ENCODE measurements at places on chromosomes 16 and 17.
A peak's percentile ranks its signal among the peaks of the same experiment; 100 is the strongest.

DNA sequence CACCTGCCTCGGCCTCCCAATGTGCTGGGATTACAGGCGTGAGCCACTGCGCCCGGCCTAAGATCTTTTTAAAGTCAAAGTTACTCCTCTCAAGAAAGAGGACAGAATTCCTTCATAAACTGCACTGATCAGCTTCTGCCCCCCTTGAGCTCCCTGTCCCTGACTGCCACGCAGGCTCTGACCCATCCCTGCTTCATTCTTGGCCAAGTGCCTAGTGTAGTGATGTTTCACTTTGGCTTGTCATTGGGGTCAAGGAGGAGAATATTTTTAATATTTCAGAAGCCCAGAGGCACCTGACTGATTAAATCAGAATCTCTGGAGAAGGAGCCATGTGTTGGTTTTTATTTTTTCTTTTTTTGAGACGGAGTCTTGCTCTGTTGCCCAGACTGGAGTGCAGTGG is 9.1 kb downstream of the MRM1 start:
- no peak for DNase-seq

DNA sequence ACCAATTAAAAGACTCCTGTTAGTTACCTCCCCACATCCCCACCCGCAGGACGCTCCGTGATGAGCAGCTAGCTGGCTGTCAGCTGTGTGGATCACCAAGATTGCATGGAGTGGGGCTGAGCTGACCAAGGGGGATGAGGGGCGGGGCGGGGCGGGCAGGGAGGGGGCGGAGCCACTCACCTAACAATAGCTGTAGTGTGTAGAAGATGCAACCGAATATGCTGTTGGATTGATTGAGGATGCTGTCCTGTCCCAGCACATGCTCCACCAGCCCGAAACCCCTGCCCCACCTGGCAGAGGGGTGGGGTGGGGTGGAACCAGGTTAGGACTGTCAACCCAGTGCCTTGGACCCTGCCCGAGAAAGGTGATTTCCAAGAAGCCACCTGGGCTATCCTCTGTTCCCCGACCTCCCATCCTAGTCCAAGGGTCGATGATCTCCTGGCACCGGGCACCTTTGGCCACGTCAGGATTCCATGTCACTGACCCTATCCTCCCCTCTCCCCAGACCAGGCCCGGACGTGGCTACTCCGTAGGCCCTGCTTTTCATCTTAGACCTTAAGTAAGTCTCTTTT is 1.4 kb downstream of the VKORC1 start:
- no peak for DNase-seq

DNA sequence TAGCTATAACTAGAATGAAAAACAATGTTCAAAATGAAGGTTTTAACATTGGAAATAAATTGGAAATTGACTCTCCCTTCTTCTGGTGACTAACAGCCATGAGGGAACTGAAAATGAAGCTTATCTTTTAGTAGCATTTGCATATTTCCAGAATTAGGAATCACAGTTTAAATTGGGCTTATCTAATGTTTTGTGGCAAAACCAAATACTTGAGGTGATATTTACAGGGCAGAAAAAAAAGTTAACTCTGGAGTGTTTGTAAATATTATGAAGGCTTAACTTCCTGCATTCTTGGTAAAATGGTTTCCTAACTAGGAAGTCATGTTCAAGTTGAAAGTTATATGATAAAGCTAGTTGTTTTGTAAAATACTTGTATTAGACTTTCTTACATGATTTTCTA is 96.4 kb upstream of the SOX9 start:
- DNase-seq, result no peak

- no peak for DNase-seq
These were observed 165.6 kb upstream of the RPH3AL start for GRCh38 chr17:518047-518735.

DNA sequence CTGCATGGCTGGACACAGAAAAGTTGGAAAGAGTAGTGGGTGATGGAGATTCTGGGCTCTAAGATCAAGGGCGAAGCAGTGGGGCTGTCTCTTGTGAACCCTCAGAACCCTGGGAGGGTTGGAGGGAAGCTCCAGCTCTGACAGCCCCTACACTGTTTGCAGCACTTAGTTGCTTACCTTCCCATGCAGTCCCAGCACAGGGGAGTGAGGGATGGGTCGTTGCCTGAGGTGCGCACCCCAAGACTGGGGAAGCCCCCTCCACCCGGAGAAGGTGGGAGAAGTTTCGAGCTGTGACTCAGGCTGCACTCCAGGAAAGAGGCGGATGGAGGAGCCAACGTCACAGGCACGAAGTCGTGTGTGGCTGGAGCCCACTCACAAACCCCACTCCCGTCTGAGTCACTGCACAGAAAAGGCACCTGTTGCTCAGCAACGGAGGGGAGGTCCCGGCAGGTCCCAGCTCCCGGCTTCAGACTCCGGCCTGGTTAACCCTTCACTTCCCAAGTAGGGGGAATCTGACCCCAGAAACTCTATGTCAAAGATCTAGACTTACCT is 60.1 kb downstream of the AIPL1 start:
- no peak for DNase-seq

DNA sequence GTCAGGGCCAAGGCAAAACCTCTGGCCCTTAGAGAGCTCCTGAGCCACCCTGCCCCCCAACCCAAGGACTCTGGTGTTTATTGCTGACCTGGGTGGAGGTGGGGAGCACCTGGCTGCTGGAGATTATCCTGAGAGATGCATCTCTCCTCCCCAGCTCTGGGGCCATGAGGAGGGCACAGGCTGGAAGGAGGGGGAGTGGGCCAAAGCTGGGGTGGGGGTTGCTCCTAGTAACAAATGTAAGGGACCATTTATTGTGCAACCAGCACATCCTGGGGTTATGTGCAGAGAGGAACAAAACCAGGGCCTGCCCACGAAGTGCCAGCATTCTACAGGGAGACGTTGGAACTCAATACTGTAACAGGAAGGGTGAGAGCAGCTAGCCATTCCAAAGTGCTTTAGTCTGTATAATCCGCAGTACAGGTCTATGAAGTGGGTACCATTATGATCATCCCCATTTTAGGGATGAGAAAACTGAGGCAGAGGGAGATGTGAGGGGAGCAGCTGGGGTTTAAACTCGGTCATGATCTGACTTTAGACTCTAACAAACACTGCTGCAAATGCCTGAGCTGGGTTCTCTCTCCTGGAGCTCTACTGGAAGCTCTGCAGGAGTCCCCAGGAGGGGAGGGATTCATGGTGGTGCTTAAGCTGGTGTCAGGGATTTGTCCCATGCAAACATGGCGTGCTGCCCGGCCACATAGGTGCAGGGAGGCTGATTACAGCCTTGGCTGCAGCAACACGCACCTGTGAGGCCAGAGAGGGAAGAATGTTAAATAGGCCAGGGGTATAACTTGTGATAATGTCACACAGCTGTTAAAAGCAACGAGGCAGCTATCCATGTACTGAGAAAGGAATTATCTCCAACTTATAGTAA is 1.4 kb upstream of the RHBDF2 start:
- no peak for DNase-seq

GRCh38 chr17:76382351-76382802 is 2.0 kb upstream of the SPHK1 start:
- DNase-seq, result no peak

DNA sequence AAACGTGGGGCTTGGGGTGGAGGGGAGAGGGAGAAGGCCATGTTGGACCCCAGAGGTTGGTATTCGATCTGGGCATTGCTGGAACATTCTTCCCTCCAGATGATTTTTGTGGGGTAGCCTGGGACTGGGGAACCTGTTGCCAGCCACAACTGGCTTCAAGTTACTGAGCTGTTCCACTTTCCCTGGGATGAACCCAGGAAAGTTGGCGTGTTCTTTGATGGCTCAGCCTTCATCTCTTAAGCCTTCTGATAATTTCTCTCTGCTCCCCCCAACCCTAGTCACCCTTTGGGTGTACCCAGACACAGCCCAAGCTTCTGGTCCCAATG is 2.1 kb downstream of the TBX21 start:
- DNase-seq, result no peak

DNA sequence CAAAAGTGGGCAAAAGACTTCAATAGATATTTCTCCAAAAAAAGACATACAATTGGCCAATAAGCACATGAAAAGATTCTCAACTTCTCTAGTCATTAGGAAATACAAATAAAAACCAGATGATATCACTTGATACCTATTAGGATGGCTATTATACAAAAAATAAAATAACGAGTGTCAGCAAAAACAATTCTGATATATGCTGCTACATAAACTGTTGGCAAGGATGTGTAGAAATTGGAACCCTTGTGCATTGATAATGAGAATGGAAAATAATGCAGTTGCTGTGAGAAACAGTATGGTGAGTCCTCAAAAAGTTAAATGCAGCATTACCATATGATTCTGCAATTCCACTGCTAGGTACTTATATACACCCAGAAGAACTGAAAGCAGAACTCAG is 80.6 kb downstream of the BRIP1 start:
- DNase-seq, result no peak

DNA sequence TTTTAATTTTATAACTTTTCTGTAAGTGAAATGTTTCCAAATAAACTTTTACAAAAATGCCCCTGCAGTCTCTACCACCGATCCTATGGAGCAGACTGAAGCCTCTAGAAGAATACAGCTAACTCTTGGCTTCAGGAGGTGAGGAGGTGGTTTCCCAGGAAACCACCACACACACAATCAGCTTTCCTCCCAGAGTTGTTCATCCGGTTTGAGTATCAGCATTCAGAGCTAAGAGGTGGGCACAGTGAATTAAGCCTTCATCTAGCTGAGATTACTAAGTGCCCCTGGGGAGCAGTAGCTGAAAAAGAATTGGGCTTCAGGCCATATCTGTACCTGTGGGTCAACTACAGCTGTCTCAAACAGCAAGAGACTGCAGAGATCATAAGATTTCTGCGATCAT is 139.7 kb downstream of the AATF start:
- no peak for DNase-seq

GRCh38 chr16:66741169-66741900 is 10.1 kb downstream of the DYNC1LI2 start:
- no peak for DNase-seq

- no peak for DNase-seq
These were observed 10.6 kb downstream of the MIEN1 start for GRCh38 chr17:39719563-39720355.

DNA sequence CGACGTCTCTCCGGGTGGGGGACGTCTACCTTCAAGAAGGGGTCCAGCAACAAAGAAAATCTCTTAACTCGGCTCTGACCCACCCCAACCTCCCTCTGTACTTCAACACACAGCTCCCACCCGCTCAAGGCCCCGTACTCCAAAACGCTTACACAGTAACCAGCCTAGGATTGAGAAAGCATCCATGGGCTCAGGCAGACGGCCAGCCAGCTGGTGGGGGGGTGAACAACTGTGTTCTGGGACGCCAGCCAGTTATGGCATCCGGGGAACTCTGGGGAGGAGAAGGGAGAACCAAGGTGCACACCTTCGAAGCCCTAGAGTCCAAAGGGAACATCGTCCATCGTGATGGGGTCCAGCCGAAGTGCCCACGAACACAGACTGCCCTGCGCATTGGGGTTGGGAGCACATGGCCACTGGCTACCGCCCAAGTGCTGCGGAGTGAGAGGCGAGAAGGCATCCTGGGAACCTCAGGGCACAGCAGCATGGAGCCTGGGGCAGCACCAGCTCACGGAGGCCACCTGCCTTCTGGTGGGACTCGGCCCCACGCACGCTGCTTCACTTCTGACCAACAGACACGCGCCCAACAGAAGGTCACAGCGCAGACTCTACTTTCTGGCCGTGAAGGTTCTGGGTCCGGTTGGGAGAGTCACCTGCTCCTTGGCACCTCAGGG is 14.3 kb downstream of the SLC16A3 start:
- DNase-seq, result no peak

- DNase-seq, result no peak
These were observed 1.7 kb downstream of the NUPR1 start for GRCh38 chr16:28537076-28537475.

DNA sequence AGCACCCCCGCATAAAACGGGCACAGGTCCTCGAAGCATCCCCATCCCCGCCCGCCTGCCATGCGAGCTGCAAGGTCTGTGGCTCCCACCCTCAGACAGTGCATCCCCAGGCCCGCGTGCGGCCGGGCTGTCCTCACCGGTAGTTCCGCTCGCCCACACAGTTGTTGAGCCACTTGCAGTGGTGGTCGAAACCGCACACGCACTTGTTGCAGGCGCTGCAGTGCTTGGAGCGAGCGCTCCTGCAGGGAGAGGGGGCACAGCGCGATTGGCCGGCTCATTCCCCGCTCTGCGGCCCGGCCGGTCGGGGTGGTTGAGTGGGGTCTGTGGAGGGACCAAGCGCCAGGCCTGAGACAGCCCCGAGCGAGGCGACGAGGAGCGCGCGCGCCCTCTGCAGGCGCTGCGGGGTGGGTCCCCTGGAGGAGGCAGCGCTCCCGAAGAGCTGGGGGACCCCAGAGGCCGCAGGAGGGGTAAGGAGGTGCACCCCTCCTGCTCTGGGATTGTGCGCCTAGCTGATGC is 6.0 kb upstream of the TPPP3 start:
- peak; percentile 79 for DNase-seq

- DNase-seq, result no peak
These were observed 8.0 kb upstream of the GNA13 start for GRCh38 chr17:65064452-65065019.

- no peak for DNase-seq
These were observed 89.1 kb downstream of the TBC1D16 start for GRCh38 chr17:79946352-79947231.

DNA sequence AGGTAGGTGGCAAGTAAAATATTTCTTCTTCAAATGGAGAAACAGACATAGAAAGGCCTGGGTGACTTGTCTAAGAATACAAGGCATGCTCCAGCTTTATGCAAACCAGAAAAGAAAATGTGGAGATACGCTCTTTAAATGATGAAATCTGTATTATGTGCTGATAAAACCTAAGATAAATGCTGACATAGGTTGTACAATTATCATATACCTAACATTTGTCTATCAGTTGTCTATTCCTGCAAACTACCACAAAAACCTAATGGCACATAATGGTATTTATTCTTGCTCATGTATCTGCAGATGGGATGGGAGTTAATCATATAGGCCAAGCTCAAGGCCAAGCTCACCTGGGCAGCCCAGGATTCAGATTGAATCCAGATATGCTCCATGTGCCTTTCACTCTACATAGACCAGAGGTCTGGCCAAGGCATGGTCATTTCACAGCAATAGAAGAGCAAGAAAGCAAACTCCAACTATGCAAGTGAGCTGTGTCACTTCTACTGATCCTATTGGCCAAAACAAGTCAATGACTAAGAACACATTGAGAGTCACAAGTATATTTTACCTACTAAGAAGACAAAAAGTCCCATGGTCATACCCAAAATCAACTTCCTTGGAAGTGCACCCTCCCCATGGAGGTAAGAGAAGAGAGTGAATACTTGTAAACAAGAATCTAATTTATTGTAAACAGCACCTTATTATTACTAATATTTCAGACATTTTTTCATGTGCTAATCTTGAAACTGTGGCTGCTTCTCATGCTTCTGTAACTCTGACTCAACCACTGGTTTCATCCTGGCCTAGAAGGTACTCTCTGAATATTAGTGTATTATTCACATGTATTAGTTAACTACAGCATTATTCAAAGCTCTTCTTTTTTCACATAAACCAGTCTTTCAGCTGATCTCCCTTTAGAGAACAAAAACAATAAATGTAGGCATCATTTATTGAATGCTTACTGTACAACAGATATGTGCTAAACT is 270.7 kb upstream of the SOX9 start:
- DNase-seq, result no peak

- DNase-seq, result no peak
These were observed 1.1 kb upstream of the ZG16B start for GRCh38 chr16:2828876-2829430.

GRCh38 chr16:84141143-84141670 is 3.8 kb downstream of the HSDL1 start:
- no peak for DNase-seq

- DNase-seq, result peak; percentile 56
These were observed 10.0 kb downstream of the CYBC1 start for GRCh38 chr17:82440469-82440981.

Data from germinal center (tissue), 1 donor.